NCI-H1417 treated with DMSO at 0.1 percent for 48 hours (cell line): ENCODE measurements at places on chromosomes 5 and 9.

DNA sequence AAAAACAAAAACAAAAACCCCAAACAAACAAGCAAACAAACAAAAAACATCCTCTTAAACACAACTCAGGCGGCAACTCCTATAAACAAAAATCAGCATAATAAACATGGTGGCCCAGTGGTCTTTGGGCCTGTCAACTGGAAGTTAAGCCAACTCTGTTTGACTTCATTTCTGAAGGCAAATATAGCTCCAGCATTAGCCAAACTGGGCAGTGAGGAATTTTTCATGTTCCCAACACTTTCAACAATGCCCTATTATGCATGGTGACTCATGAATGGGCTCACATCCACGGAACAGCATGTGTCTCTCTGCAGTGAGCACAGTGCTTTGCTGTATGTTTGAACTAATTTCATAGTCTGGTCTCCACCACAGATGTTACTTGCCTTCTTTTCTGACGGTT lies 143.9 kb upstream of the STC2 start:
- DNase-seq, result no peak

DNA sequence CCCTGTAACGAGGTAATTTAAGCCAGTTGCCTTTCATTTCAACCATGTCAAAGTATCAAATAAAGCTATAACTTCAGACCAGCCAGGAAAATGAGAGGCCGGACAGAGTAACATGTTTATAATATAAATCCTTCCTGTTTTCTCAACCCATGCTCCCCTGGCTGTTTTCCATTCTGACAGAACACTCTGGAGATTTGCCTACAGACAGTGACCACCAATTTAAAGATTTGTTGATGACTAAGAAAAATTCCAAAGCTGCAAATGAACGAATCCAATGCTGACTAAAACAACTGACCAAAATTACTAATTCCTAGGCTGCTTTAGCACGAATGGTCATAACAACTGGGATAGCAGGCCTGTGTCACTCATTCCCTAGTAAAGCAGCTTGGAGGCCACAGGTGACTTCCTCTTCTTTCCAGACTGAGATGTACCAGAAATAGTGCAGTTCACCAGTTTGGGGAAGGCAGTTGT lies 141.4 kb downstream of the AOPEP start:
- DNase-seq, result no peak

DNA sequence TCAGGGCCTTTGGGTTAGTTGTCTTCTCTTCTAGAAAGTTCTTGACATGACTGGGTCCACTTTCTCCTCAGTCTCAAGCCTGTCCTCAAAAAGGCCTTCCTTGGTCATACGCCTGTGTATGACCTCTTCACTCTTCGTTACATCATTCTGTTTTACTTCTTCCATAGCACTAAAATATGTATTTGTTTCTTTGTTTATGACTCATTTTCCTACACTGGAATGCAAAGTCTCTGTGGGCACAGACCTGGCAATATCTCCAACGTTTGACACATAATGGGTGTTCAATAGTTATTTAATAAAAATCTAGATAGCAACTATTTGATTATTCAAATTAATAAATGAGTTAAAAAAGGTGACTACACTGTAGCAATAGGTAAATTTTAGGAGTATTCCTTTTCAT lies 85.1 kb downstream of the YIPF5 start:
- no peak for DNase-seq

DNA sequence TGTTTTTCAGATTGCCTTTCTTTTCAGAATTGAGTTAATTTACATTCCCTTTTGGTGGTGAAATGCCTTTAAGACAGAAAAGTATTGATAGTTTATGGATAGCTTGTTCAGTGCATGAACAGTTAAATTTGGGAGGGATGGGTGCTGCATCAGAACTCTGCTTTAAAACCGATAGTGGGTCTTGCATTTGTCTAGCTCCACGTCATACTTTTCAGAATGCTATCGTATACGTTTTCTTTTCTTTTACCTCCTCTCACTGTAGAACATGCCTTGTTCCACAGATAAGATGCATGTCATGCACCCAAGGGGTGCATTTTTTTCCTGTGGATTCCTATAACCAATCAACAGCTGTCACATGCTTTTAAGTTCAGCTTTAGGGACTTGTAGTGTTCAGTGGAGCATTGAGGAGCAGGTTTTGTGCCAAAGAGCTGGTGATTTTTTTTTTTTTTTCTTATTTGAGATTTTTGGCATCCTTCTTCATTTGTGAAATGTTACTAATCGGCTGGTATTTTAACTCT lies 2.3 kb downstream of the SLC44A1 start:
- DNase-seq, result no peak

DNA sequence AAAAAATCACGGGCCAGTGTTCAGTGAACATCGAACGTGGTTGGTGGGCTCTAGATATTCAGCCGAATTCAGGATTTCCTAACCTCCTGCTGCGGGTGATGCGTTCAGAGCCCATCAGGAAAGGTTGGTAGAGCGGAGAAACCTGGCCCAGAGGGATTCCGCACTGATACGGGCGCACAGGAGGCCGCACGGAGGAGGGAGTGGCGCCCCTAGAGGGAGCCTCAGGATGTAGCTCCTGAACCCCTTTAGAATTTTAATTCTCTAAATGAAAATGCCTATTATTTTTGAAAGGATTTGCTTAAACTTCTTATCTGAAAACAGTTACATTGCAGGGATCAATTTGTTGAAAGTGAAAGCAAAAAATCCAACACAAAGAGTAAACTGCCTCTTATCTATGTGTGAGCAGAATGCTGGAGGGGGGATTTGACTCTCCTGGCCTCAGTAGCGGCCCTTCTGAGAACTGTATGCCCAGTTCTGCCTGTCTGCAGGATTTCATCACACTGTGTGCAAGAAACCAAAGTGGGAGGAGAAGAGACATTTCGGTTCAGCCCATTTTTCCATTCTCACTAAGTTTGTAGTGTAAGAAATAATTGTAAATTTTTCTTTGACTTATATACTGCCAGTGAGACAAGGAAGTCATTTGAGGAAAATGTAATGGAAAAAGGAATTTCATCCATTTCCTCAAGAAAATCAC lies 75.9 kb downstream of the TENT4A start:
- no peak for DNase-seq

- no peak for DNase-seq
Measured at GRCh38 chr5:142324136-142324870, 518 bp downstream of the SPRY4 start.

GRCh38 chr5:159249158-159249557 lies 13.9 kb upstream of the UBLCP1 start:
- DNase-seq, result no peak

DNA sequence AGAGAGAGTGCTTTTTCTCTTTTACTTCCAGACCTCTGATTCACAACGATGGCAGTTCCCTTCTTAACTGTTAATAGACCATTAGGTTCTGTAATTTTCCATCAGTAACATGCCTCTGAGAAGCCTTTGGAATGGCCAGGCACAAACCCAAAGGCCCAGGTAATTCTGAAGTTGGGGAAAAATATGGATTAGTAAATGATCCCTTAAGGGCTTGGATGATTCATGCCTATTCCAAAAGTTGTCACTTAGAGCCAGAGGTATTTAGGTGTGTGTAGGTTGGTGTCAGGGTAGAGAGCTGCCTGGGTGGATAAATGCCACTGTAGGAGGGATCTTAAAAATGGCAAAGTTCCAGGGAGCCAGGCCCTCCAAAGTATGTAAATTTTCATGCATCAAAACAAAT lies 228.8 kb downstream of the PLK2 start:
- no peak for DNase-seq

DNA sequence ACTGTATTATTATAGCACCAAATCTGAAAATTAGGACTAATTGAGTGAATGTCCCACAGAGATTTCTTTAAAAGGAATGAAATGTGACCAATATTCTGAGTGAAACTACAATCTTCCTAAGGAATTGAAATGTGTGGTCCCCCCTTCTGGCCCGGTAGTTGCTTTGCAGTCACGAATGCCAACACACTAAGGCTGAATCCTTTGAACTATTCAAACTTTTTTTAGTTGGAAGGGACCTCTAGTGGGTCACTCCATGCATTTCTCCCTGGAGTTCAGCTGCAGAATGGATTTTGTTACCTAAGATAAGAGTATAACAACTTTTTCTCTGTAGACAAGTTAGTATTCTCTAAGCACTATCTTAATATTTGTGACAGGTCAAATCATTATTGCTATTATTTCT lies 2.8 kb downstream of the CDH6 start:
- DNase-seq, result no peak

DNA sequence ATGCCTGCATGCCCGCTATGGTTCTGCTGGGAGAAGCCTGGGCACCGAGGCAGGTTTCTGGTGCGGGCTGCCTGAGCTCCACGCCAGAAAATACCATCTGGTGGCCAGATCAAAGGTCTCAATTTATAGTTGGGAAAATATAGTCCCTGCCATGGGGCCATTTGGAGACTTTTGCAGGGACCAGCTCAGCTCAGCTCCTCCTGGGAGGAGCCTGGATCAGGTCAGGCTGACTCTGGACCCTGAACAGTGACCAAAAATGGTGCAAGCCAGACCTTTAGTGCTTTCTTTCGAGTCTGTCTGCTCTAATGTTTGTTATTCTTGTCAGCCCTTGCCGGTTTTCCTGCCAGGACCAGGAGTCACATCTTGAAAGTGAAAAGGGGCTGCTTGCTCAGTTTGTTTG lies 31.8 kb downstream of the HMCN2 start:
- DNase-seq, result no peak

DNA sequence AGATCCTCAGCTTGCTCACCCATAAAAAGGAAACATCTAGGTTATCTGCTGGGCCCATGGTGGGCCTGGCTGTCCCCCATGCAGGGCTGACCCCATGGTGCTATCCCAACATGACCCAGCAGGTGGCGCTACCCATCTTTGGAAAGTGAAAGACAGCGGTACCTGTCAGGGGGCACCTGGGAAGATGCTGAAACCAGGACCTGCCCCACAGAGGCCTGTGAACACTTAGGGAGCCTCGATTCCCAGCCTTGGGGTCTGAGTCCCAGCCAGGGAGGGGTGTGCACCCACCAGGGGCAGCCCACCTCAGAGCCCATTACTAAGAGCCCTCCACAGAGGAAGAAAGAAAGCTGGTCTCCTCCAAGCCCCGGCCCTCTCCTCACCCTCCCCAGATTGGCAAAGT lies 46.6 kb upstream of the IPPK start:
- DNase-seq, result no peak

- no peak for DNase-seq
Measured at GRCh38 chr5:127290946-127291693, 524 bp downstream of the MEGF10 start.

- no peak for DNase-seq
Measured at GRCh38 chr9:112020680-112021596, 124.3 kb downstream of the UGCG start.

GRCh38 chr5:155631116-155631515 lies 617.6 kb downstream of the KIF4B start:
- no peak for DNase-seq

DNA sequence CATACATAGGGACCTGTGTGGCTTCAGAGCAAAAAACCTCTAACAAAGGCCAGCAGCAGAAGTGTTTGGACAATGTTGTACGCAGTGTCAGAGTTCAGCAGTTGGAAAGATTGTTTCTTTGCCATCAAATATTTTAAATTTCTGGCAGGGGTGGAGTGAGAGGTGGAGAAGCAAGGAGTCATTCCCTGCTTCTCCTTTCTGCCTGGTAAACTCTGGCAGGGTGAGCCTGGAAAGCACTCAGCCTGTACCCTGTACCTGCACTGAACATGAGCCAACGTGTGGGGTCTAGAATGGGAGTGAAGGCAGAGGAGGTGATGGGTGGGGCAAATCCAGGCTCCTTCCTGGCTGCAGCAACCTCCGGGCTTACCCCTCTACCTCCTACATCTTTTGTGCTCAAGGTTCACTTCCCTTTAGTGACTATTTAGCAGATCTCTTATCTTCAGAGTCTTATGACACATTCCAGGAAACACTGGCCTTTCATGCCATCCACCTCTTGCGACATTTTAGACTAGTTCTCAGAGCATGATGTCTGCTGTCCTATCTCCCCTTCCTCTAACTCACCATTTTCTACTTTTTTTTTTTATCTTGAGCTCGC lies 445.0 kb upstream of the PIK3R1 start:
- no peak for DNase-seq

GRCh38 chr5:54401515-54401914 lies 54.0 kb upstream of the HSPB3 start:
- no peak for DNase-seq

DNA sequence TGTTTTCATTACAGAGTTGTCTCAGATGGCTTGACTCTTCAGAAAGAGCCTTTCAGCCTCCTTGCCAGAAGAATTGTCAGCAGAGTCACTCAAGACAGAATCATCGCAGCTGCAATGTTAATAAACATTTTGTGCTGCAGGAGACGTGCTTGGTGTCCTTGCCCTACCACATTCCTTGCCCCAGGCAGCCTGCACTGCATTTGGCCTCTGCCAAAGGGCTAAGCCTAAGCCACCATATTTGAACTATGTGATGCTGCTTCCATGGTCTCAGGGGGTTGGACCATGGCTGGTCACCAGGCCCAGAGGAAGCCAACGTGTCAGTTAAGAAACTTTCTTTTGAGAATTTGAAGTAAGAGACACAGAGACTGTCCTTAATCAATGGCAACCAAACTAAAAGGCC lies 145.4 kb downstream of the ACTL7B start:
- no peak for DNase-seq

DNA sequence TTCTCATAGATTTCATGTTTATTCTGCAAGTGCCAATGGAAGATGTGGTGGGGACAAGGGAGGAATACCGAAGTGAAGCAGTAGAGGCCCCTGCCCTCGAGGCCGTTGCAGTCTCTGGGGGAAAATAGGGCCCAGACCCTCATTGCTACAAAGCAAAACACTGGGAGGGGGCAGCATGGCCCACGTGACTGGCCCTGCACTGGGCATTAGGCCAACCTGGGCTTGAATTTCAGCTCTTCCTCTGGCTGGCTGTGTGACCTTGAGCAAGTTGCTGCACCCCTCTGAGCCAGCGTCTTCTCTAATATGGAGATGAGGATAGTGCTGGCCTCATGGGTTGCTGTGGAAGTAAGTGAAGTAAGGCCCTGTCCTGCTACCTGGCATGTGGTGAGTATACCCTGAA lies 709 bp upstream of the SYNPO start:
- no peak for DNase-seq

DNA sequence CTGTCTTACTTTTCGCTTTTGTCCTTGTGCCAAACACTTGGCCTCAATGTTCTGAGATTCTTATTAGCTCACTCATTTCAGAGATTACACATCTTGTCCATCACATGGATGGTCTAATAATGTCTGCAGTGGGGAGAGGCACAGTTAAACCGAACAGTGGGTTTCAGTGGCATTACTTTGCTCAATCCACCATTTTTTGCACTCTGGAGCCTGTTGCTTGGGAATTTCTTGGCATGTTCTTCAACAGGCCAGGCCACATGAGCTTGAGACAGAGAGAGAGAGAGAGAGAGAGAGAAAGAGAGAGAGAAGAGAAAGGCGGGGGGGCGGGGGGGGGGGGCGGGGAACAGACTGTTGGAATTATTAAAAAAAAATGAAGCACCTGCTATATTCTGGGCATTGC lies 1327.8 kb upstream of the WWC1 start:
- no peak for DNase-seq

DNA sequence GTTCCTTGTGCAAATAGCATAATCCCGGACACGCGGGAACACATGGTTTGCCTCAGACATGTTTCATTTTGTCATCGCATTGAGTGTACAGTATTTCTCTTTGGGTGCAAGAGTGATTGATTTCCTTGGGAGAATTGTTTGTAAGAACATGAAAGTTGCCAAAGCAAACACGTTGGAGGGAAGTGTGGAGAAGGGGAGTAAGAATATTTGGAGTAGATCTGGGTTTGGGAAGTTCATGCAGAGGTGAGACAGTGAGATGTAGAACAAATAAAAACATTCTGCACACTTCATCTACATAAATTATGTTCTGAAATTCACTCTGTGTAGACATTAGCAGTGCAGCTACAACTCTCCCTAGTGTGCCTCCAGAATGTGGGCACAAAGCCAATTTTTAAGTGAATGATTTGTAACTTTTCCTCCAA lies 24.0 kb downstream of the FOXD1 start:
- no peak for DNase-seq
